ENCODE measurements at places on chromosomes 7 and 10.

DNA sequence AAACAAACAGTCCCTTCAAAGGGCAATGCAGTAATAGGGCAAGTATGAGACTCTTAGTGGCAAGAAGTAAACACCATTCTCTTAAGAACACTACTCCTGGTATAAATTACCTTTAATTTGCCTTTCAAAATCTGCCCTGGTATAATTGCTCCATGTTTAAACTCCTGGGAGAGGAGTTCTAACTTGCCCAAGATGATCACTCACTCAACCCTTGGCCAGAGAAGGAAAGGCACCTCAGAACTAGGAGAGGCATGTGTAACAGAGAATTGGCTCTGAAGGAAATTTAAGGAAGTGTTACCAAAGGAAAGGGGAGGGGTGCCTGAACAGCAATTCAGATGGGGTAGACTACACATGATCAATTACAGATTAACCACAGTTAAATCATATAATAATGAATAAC, 1173.6 kb upstream of the SORCS1 start:
- DNase-seq: no peak

DNA sequence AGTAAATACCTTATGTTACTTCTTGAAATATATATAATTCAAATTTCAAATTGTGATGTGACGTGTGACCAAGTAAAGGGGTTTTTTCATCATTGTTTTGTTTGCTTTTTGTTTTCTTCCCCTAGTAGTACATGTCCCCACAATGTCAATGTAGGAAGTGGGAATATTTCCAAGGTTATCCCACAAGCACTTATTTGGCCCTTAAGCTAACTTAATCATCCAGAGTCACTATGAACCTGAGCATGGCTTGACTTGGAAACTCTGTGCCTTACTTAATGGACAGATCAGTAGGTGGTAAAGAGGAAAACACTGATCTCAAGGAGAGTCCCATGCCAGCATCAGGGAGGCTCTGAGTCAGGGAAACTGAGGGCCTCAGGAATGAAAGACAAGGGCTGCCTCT, 569.3 kb upstream of the IGFBP3 start:
- no peak for DNase-seq

GRCh38 chr7:91240376-91240941, 23.8 kb upstream of the FZD1 start:
- DNase-seq: no peak

DNA sequence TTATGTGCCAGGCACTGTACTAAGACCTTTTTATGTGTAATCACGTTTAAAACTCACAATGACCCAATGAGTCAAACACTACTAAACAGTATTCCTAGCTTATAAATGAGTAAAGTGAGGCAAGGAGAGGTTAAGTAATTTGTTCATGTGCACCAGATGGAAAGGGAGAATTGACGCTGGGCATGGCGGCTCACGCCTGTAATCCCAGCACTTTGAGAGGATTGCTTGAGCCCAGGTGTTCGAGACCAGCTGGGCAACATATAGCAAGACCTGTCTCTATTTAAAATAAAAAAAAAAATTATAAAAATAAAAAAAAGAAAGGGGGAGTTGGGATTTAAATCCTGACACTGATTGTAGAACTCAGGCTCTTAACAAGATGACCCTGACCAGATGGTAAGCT, 46.7 kb upstream of the DLG5 start:
- no peak for DNase-seq

GRCh38 chr7:34025600-34025999, 120.3 kb downstream of the BMPER start:
- no peak for DNase-seq

DNA sequence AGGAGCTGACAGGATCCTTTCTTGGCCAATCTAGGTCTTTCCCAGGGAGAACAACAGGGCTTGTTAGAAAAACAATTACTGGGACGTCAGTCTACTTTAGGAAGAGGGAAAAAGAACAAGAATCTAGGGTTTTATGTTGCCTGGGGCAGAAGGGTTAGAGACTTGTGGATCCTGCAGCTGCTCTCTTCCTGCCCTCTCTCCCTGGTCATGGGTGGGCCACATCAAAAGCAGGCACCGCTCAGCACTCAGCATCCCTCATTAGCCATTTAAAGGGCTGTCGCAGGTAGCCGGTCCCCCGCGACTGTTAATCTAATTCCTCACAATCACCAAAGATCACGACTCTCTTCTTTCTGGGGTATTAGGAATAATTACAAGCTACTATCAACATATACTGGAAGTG, 631.9 kb downstream of the CALN1 start:
- DNase-seq: no peak

GRCh38 chr10:43407576-43408330, 1.2 kb downstream of the HNRNPF start:
- peak; percentile 65 for DNase-seq

DNA sequence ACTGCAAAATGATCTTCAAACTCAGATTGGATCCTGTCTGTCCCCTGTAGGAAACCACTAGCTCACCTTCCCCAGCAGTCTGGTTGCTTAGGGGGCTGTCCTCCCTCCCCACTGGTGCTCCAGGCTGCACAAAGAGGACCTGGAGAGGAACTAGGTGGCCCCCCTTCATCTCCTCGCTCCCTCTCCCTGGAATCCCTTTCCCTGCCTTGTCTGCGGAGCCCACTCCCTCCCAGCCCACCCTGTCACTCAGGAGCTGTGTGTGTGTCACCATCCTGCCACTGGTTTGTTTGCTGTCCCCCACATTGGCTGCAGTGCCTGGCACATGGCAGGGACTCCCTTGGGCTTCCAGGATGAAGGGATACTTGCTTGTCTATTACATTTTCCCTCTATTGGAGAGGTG, 35.5 kb upstream of the ZMIZ2 start:
- no peak for DNase-seq

- DNase-seq: no peak
These were observed 26.0 kb downstream of the FAM241B start for GRCh38 chr10:69655868-69656555.

DNA sequence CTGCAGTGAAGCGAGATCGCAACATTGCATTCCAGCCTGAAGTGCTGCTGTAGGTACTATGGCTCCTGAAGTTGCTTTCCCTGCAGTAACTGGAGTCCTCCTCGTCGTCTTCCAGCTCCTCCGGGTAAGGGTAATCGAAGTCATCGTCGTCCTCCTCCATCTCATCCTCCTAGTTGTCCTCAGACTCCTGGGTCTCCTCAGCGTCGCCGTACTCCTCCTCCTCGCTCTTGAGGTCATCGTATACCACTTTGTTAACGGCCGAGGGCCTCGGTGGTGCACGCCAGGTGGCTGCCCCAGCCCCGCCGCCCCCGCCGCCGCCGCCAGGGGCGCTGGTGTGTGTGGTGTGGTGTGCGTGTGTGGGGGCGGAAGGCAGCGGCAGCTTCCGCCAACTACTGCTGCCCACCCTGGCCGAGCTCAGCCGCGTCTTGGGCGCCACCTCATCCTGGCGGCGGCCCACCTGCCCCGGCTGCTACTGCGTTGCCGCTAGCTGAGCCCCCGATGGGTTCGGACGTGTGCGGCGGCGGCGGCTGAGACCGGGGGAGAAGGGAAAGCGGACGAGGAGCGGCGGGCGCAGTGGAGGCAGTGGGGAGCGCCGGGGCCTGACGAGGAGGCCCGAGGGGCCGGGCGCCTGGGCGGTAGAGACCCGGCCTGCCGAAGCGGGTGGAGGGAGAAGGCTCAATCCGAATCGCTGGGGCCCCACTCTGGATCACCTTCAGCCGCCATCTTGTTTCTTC, 11.8 kb upstream of the ACBD5 start:
- no peak for DNase-seq

GRCh38 chr7:2384354-2385243, 18.8 kb upstream of the CHST12 start:
- DNase-seq: no peak

- DNase-seq: no peak
These were observed 42.9 kb upstream of the TRIM24 start for GRCh38 chr7:138417078-138417700.

- DNase-seq: no peak
These were observed 5.8 kb downstream of the KLF6 start for GRCh38 chr10:3779158-3779741.

DNA sequence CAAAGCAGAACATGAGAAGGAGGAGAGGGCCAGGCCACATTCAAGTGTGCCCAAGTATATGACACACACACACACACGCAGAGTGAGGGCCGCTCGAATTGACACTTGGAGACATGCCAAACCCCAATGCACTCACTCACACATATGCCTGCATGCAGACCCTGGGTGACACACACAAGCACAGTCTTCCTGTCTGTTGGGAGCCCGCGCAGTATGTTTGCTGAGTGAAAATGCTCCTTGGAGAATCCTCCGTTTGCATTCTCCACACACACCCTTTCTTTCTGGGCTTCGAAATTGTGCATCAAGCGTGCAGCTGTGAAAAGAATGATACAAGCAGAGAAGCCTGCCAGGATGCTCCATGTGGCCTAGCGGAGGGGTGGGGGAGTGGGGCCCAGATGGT, 120.9 kb downstream of the PLXNA4 start:
- DNase-seq: no peak

GRCh38 chr10:63554657-63555056, 33.5 kb downstream of the REEP3 start:
- DNase-seq: no peak

DNA sequence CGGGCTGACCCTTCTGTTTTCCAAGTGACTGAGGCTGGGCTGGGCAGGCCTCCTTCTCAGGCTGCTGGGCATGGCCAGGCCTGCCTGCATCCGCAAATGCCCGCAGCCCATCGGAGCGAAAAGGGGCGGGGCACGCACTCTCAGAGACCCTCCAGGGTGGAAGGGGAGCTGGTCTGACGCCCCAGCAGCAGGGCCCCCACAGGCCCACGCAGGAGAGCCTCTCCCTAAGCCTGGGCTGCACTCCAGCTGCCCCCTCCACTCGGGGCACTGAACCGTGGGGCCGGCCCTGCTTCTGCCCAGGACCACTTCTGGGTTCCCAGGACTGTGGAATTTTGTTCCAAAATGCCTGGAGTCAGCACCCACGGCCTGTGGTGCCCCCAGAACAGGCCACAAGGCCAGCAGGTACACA, 9.3 kb downstream of the ADAP1 start:
- no peak for DNase-seq

- peak; percentile 6 for DNase-seq
These were observed 62.4 kb downstream of the LSM5 start for GRCh38 chr7:32427769-32428291.

DNA sequence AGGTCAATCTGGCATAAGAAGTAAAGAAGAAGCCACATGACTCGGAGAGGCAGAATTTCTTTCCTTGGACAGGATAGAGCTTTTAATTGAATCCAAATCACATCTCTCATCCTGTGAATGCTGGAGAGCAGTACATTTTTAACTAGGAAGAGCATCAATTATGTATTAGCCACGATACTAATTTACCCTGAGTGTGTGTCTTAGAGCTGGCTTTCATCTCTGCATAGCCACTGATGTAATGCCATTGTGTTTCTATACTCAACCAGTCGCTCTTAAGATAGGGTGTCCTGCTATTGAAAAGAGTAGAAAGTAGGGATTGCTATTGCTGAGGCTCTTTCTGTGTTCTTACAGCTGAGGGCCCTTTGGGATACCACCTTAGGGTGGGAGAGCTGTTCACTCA, 280.3 kb downstream of the AUTS2 start:
- no peak for DNase-seq

- DNase-seq: no peak
These were observed 59.8 kb downstream of the COA1 start for GRCh38 chr7:43669286-43670081.

- DNase-seq: no peak
These were observed 237.8 kb upstream of the ZMIZ1 start for GRCh38 chr10:78830976-78831375.

GRCh38 chr10:127498087-127498486, 51.0 kb upstream of the NPS start:
- no peak for DNase-seq

- no peak for DNase-seq
These were observed 10.8 kb upstream of the NKX2-3 start for GRCh38 chr10:99521765-99522469.

- no peak for DNase-seq
These were observed 38.1 kb downstream of the ADRA2A start for GRCh38 chr10:111114758-111115500.

DNA sequence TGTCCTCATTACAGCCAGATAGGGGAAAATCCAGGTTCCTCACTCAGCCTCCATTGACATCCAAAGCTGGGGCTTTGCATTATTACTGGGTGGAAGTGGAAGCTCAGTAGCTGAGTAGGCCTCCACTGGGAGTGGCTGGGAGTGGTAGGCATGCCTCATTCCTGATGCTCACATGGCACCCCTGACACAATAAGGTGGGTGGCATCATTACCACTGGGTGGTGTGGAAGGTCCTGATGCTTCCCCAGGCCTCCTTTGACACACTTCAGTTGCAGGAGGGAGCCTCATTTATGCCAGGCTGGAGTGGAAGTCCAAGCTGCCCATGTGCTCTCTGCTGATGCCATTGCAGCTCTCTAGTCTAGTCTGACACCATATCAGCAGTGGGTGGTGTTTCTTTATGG, 48.2 kb upstream of the GPR141 start:
- DNase-seq: no peak

DNA sequence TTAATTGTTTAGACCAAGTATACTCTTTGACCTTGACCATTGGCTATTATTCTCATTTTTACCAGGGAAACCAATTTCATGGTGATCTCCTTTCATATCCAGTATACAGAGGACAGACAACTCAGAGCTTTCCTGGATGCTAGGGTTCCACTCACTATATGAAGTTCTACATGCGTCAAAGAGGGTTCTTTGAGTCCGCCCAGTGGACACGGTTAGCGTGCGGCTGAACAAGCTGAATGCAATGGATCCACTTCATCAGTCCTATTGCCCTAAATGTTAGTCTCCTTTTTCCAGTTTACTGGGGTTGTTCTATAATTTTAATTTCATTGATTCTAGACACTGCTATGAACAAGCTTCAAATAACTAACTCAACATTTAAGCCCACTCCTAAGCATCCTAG, 162.4 kb upstream of the PCLO start:
- DNase-seq: no peak

DNA sequence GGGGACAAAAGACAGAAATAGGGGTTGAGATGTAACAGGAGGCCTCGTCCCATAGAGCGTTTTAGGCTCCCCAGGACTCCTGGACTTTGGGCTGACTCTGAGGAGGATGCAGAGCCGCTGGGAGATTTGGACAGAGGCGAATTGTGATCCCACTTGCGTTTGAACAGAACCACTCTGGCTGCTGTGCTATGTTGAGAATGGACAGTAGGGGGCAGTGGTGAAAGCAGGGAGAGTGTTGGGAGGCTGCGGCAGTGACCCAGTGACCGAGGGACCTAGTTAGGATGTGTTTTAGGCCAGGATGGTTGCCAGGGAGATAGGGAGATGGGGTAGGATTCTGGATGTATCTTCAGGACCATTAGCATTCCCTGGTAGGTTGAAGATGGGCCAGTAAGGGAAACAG, 271.6 kb downstream of the CCDC3 start:
- no peak for DNase-seq

GRCh38 chr10:88974446-88975376, 15.9 kb upstream of the FAS start:
- no peak for DNase-seq

- DNase-seq: no peak
These were observed 474.4 kb upstream of the GALNT17 start for GRCh38 chr7:70657571-70657970.

DNA sequence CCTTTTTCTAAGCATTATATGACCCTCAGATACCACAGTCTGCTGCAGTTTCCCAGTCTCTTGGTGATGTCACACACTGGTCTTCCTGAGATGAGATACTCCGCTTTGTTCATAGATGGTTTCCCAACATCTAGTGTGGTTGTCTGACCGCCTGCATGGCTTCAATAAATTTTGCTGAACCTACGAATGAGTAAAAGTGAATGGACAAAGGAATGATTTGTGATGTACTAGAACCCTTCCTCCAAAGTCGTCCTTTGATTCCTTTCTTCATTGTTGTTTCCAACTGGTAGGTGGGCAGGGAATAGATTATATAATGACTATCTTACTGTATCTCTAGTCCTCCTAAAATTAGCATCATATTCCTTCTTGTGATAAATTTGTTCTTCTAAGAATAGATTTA, 82.5 kb downstream of the SLC35B4 start:
- no peak for DNase-seq
